Right hindlimb (tissue), 1 donor: ENCODE measurements at places on chromosomes 5 and 9.

- DNase-seq: no peak
Measured at GRCh38 chr5:179241175-179241574, 104.1 kb downstream of the ADAMTS2 start.

DNA sequence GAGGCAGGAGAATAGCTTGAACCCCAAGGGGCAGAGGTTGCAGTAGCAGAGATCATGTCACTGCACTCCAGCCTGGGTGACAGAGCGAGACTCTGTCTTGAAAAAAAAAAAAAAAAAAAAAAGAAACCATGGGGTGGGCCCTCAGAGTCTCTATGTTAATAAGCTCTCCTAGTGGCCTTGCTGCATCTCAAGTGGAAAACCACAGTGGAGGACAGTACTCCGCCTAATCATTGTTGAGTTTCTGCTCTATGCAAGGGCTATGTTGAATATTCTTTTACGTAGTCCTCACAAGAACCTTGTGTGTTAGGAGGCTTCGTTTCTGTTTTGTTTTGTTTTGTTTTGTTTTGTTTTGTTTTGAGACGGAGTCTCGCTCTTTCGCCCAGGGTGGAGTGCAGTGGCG is 48.9 kb downstream of the TJP2 start:
- DNase-seq: no peak

DNA sequence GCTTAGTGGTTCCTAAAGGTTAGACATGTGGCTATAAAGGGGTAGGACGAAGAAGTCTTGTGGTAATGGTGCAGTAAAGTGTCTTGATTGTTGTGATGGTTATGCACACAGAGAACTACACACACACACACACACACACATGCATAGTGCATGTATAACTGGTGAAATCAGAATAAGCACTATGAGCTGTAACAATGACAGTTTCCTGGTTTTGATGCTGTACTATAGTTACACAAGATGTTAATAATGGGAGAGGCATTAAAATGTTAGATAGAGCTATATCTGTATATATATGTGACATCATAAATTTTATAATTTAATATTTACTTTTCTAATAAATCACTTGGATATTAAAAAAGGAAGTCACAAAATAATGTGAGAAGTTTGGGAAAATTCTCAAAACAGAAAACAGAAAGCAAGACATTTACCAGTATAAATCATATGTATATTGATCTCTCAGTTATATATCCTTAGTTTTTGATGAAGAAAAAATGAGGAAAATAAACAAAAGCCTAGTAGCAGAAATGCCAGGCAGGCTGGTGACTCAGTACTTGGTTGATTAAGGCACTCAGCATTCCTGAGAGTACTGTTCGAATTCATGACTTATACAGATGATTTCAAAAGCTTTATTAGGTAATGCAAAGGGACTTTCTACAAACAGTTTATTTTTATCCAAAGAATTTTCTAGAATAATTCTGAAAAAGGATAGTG is 350.5 kb upstream of the DAB2 start:
- DNase-seq: no peak

GRCh38 chr5:180607861-180608571 is 16.7 kb upstream of the SCGB3A1 start:
- no peak for DNase-seq

DNA sequence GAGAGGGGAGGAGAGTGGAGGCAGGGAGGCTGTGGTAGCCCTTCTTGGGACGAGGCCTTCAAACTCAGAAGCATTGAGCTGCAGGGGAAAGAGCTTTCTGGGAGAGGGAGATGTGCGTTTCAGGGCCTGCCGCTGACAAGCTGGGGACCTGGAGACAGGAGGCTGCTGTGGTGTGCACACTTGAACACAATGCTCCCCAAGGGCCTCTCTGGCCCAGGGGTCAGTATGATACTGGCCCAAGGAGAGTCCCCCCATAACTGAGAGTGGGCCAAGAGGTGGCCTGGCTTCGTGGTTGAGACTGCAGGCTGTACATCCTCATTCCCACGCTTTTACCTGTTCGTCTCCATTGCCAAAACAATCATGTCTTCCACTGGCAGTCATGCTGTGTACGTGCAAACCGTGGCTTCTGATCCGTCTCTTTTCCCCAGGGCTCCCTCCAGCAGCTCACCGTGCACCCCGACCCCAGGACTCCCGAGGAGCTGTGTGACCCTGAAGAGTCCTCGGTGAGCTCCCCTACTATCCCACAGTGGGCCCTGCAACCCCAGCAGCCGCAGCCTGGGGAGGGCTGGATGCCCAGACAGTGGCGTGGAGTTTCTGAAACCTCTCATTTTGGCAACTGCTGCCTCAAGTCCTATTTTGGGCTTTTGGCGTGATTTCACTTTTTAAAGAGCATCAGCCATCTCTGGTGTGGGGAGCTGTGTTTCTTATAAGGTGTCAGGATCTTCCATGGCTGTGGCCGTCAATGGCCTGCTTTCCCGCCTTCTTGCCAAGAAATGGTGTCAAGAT is 43.4 kb downstream of the COL15A1 start:
- peak; percentile 68 for DNase-seq

DNA sequence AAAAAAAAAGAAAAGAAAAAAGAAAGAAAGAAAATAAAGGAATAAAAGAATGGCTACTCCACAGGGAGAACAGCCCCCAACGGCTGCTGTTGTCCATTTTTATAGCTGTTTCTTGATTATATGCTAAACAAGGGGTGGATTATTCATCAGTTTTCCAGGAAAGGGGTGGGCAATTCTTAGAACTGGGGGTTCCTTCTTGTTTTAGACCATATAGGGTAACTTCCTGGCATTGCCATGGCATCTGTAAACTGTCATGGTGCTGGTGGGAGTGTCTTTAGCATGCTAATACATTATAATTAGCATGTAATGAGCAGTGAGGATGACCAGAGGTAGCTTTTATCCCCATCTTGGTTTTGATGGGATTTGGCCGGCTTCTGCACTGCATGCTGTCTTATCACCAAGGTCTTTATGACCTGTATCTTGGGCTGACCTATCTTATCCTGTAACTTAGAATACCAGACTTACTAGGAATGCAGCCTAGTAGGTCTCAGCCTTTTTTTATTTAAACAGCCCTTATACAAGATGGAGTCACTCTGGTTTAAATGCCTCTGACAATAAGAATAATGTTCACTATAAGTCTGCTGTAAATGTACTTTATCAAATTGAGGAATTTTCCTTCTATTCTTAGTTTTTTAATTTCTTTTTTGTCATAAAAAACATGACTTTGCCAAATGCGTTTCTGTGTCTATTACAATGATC is 28.6 kb downstream of the TRIM7 start:
- DNase-seq: no peak

- DNase-seq: no peak
Measured at GRCh38 chr5:127739807-127740384, 36.7 kb downstream of the CCDC192 start.

GRCh38 chr5:72451741-72452505 is 55.3 kb downstream of the ZNF366 start:
- DNase-seq: peak; percentile 93
